ENCODE measurements at places on chromosomes 5 and 9.

DNA sequence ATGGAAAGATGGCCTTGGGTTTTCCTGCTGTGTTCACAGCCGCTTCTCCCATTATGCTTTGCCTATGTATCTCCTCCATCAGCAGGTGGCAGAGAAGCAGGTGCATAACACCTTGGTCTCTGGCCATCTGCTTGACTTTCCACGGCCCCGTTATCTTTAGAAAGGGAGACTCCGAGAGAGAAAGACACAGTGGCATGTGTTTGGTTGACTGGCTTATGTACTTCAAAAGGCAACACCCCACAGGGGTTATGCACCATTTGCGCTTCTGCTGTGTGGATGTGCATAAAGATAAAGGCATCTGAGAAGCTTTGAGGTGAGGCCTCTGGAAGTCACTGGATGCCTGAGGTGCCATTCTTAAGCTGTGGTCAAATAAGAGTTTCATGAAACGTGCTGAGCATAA lies 138.4 kb downstream of the EGFLAM start:
- DNase-seq, result peak; percentile 53

- no peak for DNase-seq
Measured at GRCh38 chr9:116103976-116104820, 49.4 kb upstream of the PAPPA start.

DNA sequence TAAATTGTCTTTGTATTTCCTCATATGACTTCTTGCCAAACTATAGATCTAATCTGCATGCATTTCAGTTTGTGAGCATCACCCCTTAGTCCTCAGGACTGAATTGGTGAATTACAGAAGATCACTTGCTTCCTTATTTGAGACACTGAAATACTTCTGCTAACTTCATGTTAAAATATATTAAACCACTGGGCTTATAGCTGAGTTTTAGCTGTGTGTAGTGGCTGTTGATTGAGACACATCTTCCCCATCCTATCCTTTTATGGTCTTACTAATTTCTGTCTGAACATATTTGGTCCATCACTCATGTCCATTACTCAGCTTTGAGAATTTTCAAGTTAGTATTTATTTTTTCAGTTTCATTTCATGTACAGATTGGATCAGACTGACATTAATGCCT lies 295.9 kb downstream of the PSAT1 start:
- DNase-seq, result no peak

GRCh38 chr5:7755958-7756357 lies 95.0 kb downstream of the CFAP90 start:
- no peak for DNase-seq

DNA sequence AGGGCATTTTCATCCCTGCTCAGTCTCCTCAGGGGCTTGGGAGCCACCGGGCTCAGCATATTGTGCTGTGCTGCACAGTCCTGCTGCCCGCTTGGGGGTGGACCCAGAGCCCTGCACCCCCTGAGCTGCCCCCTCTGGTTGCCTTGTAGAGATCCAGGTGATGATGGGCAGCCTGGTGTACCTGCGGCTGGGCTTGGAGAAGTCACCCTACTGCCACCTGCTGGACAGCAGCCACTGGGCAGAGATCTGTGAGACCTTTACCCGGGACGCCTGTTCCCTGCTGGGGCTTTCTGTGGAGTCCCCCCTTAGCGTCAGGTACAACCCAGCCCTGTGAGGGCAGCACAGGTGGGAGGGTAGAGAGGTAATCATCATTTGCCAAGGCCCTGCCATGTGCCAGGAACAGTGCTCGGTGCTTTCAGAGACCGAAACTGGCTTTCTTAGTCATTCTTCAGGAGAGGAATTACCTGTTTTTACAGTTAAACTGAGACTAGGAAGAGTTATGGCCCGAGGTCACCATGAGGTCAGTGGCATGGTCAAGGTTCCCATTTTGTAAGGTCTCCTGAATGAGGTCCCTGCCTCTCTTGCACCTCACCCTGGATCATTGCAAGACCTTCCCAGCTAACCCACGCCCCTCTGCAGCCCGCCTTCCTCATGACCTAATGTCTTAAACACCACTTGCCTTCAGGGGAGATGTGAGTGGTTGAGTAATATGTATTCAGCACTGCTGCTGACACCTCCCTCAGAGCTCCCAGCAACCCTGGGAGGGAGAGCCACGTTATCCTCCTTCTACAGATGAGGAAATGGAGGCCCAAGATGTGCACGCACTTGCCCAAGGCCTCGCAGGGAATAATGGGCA lies 7.5 kb downstream of the NHP2 start:
- DNase-seq, result peak; percentile 65
